ENCODE measurements at places on chromosomes 6 and 20.

DNA sequence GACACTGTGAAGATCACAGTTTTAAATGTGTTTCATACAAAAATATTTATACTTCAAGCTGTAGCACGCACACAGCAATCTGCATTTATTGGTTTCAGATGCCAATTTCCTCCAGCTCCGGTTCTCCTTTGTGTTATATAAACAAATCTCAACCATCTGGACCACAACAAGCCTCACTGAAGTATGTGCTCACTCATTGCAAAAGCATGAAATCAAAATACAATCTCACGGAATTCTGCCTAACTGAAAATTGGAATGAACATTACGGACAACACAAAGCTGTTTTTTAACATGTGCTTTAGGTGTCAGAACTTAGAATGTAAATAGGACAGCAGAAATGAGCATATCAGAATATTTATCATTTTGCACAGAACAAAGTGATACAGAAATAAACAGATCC, 38.0 kb downstream of the RCAN2 start:
- DNase-seq: no peak

DNA sequence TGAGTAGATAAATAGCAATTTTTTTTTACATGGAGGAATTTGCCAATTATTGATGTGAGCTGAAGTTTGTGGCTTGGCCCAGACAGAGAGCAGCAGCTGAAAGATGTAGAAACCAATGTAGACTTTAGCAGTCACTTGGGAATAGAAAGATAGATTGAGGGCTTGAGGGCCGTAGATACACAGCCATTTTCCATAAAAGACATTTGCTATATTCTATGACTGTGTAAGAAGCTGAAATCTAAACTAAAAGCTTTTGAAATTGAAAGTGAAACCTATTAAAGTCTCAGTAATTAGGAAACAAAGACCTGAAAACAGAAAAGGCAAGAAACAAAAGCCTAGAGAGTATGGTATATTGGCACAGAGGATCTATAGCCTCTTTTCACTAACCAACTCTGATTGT, 332.7 kb downstream of the CENPW start:
- no peak for DNase-seq

DNA sequence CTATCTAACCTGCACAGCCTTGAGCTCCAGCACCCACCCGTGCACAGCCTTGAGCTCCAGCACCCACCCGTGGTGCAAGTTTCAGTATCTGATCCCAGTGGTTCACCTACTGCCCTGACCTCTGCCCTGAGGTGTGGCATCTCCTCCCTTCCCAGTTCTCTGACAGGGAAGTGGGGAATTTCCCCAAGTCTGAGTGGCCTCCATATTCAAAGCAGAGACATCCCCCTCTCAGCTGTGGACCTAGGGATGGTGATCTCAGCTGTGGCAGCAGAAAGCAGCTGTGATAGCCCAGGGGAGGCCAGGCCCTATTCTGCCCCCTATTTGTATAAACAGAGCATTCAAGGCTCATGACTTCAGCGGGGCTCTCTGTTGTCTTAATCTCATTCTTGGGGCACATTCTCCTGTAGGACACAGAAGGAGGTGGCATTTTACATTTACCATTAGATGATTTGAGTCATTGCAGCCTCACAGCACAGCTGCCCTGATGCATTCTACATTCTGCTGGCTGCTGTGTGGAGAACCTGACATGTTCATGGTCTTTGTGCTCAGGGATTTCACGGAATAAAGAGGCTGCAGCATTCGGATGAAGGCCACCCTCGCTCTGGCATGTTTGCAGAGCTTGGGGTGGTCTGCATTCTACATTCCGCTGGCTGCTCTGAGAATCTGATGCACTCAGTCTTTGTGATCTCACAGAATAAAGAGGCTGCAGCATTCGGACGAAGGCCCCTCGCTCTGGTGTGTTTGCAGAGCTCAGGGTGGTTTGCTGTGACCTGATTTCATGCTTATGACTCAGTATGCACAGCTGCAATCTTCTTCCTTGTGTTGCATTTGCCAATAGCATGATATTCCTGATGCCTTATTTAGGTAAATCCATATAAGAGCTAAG, 16.9 kb downstream of the GPR31 start:
- DNase-seq: no peak

DNA sequence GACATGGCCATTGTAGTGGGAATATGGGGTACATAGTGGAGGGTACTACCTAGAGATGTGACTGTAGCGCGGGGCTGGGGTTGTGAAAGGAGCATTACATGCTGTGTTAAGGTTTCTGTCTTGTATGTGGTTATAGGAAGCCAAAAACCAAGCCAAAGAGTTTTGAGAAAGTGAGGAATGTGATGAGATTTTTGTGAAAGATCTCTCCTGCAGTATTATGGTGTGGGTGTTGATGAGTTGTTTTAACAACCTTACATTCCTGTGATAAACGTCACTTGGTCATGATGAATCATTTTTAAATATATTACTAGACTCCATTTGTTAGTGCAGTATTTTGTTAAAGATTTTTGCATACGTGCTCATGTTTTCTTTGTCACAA, 48.9 kb downstream of the ZFAND3 start:
- no peak for DNase-seq

GRCh38 chr6:35173427-35174087, 32.4 kb upstream of the TCP11 start:
- no peak for DNase-seq

- no peak for DNase-seq
Measured at GRCh38 chr6:41960028-41960427, 18.4 kb upstream of the CCND3 start.

GRCh38 chr20:32252189-32252588, 25.3 kb upstream of the KIF3B start:
- no peak for DNase-seq

DNA sequence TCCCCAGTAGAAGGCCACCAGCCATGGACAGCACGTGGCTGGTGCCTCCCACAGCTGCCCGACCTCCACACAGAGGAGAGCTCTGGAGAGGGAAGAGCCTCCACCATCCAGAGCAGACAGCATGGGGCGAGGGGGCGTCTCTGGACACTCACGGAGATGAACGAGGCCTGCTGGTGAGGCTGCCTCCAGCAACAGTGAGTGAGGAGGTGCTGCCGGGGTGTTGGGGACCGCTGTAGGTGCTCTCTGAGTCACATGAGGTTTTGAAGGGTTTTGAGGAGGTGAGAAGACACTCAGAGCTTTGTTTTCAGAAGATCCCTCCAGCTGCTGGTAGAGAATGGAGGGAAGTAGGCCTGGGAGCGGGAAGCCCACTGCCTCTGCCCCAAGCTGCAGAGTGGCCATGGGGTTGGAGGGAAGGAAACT, 65.6 kb downstream of the THBS2 start:
- no peak for DNase-seq

Data from T1000 (cell line).